ENCODE measurements at places on chromosomes 2 and 18.

GRCh38 chr18:58381676-58382411 lies 247.0 kb downstream of the ALPK2 start:
- DNase-seq, result no peak

GRCh38 chr18:13319629-13320028 lies 101.1 kb downstream of the LDLRAD4 start:
- DNase-seq, result no peak

DNA sequence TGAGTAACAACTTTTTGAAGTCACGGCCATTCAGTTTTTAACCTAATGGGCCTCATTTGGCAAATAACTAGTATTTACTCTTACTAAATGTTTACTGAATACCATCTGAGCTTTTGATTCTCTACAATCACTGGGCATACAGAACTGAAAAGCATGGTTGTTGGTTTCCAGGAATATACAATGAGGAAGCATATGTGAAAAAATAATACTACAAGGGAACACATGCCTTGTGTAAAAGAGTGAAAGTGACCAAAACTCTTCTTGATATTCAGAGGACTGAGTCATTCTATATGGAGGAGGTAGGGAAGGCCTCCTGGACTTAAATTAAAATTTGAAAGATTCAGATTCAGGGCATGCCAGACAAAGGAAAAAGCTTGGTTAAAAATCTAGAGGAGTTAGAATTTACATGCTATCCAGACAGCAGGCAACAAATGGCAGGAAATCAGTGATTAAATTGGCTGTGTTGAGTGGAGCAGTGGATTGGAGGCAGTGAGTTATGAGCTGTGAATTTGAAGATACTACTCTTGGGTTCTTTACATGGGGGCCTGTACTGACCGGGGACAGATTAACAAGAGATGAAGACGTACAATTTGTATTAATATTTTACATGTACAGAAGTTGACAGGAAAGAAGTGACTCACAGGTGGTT lies 53.6 kb upstream of the NRXN1 start:
- no peak for DNase-seq

DNA sequence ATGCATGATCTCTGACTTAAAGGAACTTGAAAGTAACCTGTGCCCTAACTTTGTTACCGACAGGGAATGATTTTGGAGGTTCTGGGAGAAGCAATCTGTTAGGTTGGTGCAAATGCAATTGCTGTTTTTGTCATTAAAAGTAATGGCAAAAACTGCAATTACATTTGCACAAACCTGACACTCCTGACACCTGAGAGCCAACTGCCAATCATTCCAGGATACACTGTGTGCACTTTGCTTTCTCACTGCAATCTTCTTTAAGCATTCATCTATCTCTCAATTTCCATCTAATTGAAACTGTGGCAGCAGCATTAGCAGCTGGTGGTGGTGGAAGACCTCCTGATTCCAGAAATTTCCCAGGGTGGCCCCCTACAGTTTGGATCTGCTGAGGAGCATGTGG lies 87.6 kb upstream of the CYP1B1 start:
- DNase-seq, result no peak

DNA sequence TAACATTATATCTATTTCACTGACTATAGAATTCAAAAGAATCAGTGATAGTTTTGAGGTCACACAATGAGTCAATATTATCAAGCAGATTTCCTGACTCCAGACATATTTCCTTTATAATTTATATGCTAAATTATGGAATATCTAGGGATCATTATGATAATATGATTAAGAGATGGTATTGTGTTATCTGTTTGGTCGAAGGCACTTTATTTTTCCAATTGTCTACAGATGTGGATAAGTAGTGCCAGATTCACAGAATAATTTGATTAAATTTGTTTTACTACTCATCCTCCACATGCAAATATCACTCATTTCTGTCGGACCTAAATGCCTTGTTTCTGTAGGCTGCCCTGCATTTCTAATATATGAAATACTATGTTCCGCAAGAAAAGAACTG lies 4.4 kb downstream of the ZNF804A start:
- DNase-seq, result no peak

DNA sequence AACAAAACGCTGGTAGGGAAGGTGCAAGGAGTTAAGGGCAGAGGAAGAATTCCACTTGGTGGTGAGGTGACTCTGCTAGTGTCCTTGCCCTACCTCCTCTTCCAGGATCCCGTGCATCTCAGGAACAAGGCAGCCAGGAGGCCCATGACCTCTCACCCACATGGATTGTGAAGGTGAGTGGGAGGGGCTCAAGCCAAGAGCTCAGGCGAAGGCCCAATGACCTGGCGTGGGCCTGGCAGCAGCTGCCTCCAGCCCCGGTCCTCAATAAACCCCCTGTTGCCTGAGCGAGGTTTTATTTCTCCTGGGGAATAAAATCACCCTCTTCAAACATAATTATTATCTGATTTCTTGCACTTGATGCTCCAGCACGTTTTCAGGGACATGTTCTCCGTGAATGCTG lies 28.2 kb downstream of the LAMA1 start:
- no peak for DNase-seq

DNA sequence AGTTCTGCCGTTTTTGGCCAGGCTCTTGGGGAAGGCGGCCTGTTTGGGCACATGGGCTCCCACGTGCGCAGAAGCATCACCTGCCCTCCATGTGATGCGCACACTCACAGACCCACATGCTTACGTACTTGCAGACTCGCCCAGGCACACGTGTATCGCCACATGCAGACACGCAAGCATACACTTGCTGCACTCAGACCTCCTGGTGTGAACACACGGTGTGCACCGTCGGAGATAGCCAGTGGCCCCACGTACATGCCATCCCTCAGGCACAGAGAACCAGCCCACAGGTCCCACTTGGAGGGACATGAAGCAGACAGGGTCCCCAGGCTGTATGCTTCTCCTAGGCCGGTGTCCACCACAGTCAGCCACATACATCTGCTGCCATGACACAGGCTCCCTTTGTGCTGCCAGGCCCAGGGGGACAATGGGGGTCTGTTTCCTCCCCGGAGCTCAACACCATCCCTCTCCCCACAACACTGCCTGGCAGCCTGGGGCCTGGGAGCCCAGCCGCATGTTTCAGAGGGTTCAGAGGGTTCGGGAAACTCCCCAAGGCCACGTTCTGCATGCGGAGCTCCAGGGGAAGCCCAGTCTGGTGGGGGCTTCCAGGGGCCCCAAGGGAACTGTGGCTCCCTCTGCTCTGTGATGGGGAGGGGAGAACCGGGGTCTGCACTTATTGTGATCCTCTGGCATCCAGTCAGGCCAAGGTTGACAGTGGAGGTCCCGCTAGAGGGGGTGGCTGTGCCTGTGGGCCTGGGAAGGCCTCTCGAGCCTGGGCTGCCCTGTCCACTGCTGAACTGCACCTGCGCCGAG lies 208.1 kb upstream of the HAAO start:
- DNase-seq, result no peak

DNA sequence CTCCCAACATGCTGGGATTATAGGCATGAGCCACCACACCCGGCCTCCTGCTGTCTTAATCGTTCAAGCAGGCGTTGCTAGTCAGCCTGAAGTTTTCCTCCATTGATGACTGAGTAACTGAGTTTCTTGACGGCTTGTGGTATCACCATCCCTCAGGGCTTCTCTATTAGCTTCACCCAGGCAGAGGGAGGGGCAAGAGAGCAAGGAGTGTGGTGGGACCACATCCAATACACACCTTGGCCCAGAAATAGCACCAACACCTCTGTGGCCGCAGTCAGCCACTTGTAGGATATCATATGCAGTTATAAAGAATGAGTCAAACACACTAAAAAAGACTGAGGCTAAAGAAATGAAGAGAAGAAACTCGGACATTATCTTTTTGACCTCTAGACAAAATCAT lies 1009.4 kb upstream of the CELF4 start:
- no peak for DNase-seq

- no peak for DNase-seq
These were observed 39.5 kb upstream of the ARL4C start for GRCh38 chr2:234536178-234536965.

DNA sequence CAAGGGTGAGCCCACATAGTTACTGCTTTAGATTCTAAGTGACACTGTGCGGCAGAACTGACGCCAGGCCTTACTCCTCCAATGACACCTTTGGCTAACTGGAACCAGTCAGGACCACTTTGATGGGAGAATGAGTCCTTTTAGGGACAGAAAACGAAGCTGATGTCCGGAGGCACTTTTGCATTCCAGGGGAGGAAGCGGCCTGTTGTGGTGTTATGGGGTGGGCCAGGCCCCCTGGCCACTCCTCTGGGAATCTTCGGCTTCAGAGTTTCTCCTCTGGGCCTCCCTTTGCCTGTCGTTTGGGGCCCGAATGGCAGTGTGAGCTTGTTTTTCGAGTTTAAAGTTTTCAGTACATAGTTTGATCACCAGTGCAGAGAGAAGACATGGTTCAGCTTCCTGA lies 65.9 kb downstream of the MBP start:
- DNase-seq, result no peak

DNA sequence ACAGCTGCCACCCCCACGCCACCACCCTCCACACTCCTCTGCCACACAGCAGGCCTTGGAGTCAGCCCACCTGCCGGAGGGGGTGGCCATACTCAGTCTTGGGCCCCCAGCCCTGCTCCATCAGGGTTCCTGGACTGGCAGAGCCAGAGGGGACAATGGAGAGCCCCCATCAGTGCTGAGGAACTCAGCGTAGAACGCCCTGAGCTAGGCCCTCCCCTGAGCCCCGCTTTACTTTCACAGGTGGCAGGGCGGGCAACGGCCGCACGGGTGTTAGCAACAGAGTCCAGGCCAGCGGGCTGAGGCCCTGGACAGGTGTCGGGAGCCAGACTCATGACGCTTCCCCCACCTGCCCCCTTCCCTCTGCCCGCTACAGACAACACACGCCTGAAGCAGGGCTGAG lies 47.1 kb downstream of the FOSL2 start:
- no peak for DNase-seq

DNA sequence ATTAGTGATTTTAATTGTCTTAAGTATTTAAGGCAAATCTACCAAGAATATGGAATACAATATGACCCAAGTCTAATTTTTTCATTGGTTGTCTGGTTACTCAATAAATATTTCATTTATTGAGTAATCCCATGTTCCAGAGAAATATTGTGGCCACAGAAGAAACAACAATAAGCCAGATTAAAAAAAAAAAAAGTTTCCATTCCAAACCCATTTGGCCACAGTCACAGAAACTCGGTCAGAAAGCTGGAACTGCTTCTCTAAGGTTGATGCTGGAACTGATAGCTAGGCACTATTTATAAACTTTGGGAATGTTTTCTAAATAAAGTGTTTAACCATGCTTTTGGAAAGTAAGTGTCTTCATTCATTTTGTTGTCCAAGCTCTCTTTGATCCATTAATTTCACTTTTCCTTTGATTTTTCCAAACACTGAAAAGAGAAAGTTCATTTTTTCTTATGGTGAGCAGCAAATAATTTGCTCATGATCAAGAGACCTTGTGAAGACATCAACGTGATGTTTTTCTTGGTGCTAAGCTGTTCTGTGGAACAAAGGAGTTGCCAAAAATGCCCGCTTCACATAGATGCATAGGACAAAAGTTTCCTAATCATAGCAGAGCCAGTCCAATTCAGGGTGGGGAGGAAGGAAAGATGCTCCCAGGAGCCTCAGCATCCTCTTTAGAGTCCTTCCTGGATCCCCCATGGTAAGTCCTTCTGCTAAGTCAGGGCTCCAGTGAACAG lies 72.1 kb upstream of the CCBE1 start:
- DNase-seq, result peak; percentile 72

DNA sequence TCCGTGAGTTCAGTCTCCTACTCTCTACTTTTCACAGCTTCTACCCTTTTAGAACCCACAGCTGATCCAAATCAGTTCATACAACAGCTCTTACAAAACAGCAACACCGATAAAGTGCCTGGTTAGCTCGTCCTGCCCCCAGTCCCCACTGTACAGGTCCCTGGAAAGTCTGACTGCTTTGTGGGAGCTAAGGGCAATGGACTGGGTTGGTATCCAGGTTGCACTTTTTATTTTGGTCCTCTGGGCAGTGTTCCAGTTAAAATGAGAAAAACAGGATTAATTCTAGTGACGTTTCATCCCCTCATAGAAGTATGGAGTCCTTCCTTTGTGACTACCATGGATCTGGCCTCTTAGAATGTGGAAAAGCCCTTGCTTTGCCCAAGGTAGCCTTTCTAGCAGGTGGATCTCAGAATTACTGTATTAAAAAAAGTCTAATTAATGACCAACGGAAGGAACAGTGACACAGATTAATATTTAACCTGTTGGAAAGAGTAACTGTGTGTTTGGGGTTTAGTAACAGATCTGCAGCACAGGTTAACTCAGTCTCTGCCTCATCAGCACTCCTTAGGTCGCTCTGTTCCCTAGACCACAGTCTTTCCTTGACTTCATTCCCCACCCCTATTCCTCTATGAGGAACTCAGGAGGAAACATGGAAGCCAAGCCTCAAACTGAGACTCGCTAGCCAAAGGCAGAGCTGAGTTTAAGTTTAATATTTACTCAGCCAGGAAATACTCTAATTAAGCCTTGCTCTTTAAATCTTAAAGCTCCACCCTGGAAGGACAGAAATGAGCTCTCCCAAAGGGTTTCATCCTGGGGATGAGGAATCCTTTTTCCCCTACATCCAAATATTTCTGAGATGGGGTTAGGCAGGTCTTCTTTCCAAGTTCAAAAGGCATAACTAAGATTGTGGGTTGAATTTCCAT lies 52.8 kb upstream of the ITGA6 start:
- DNase-seq, result no peak

DNA sequence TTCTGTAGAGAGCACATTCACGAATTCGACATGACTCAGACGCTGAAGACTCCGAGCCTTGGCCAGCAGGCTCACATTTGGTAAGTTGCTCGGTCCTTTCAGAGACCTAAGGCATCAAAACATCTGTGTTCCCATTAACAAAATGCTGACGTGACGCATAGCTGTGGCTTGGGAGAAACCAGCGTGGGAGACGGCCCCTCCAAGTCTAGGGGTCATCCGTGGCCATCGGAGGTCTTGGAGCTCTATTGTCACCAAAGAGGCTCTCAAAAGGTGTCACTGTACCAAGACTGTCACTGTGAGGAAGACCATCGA lies 14.9 kb downstream of the FBLN7 start:
- no peak for DNase-seq

GRCh38 chr18:34128436-34128835 lies 96.3 kb downstream of the NOL4 start:
- DNase-seq, result no peak

- no peak for DNase-seq
These were observed 28.8 kb upstream of the TMEM18 start for GRCh38 chr2:705971-706511.

DNA sequence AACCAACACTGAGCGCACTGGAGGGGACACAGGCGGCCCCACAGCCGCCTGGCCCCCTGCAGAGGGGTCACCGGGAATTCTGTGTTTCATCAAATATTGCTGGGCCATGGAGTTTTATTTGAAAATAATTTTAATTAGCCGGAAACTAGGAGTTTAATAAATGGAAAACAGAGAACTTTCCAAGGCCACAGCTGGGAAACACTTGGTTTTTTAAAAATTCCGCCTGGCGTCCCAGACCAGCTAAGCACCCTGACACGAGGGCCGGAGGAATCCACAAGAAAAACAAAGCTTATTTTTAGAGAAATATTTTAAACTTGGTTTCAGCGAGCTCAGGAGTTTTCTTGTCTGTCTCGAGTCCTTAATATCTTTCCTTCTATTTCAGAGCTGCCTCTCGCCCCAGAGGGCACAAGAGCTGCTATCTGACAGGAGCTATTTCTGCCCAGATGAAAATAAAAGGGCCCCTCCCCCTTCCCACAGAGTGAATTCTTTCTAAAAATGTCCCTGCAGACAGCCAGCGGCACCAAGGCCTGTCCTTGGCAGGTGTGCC lies 8.2 kb downstream of the ZFP36L2 start:
- peak; percentile 30 for DNase-seq

All from cardiac fibroblast (primary cell).